ENCODE measurements at places on chromosomes 3 and 15.
A peak's percentile ranks its signal among the peaks of the same experiment; 100 is the strongest.

DNA sequence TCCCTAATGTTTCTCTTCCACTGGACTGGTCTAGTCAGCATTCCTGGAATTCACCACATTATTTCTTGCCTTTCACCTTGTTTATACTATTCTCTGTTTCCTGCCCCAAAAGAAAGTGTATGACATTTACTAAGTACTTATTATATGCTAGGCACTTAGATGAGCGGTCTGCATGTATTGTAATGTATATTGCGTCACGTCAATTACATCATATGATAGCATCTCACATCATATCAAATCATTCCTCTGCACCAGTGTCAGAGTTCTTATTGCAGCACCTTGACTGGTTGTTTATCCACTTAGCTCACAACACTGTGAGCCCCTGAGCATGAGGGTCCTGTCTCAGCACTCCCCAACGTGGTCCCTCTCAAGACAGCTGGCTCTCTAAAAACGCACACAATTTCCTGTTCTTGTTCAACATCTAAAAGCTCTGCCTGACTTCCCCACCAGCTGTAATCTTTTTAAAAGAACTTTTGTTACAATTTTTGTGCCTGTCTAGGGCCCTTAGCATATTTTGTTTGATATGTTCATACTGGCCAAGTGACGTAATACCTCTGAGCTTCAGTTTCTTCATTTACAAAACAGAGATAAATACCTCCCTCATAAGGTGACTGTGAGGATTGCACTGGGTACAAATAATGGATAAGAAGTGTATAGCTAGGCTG, 58.8 kb downstream of the ARHGAP31 start:
- peak; percentile 54 for DNase-seq

DNA sequence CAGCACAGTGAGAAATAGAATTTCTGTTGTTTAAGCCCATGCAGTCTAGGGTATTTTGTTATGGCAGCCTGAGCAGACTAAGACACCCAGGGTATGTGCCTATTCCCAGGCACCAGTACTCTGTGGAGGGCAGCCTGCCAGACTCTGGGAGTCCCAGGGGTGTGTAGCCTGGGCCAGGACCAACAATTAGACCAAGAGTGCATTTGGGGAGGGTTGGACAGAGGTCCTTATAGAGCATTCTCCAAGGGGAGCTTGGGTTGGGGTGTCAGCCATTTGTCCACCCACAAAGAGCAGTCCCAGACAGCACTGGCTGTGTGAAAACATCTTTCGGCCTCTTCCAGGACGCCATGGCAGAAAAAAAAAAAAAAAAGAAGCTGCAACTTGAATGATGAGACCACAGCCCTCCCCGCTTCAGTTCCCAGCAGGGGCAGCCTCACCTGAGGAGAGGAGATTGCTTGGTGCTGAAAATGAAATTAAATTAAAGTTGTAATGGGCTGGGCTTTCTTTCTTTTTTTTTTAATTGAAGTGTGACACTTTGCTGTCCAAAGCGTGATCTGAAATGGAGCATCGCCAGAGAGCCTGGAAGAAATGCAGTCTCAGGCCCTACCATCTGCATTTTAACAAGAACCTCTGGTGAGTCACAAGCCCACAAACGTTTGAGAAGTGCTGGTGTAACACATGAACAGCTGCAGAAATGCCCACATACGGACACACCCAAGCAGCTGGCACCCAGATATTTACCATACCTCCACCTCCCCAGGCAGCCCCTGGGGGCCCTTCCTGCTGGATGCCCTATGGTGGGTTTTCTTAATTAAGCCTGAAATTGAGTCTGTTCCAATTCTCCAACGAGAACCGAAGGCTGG, 21.3 kb upstream of the CAV3 start:
- DNase-seq, result no peak

DNA sequence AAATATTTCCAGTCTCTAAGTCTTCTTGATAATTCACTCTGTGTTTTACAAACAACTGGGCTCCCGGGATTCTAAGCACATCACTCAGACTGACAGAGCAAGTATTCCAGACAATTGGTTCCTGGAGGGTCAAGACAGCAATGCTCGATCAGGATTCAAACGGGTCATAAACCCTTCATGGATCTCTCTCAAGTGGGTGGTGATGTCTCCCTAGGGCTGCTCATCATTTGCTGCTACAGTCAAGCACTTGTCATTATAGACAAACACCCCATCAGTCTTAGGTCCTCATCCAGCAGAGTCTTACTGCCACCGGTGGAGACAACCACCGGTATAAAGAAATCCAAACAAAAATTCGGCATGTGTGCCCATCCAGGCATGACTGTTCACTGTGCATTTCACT, 921.1 kb downstream of the FHIT start:
- DNase-seq, result no peak

GRCh38 chr3:73378207-73378606, 246.5 kb downstream of the PDZRN3 start:
- no peak for DNase-seq

- no peak for DNase-seq
Observed at GRCh38 chr3:123285066-123285465, 83.3 kb downstream of the SEC22A start.

DNA sequence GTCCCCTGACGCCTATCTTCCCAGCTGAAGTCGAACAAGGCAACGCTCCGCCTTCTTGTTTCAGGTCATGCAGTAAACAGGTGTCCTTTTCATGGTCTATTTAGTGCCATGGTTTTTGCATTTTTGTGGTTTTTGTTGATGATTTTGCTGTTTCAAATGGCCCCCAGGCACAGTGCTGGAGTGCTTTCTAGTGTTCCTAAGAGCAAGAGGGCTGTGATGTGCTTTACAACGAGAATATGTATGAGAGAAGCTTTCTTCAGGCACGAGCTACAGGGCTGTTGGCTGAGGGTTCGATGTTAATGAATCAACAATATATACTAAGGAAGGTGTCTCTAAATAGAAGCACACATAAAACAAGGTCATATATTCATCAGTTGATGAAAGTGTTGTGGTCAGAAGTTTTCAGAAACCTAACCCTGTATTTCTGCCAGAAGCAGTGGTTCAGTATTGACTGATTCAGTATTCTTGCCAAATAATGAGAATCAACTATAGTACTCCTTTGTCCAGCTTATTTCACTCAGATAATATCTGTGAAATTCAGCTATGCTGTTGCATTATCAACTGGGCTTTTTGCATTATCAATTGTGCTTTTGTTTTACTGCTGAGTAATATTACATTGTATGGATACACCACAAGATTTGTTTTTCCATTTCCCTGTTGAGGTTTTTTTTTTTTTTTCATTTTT, 18.5 kb downstream of the LIMD1 start:
- no peak for DNase-seq

- no peak for DNase-seq
Observed at GRCh38 chr3:173938616-173939015, 541.1 kb downstream of the NLGN1 start.

GRCh38 chr15:95760508-95760907, 570.0 kb upstream of the NR2F2 start:
- DNase-seq, result peak; percentile 72

DNA sequence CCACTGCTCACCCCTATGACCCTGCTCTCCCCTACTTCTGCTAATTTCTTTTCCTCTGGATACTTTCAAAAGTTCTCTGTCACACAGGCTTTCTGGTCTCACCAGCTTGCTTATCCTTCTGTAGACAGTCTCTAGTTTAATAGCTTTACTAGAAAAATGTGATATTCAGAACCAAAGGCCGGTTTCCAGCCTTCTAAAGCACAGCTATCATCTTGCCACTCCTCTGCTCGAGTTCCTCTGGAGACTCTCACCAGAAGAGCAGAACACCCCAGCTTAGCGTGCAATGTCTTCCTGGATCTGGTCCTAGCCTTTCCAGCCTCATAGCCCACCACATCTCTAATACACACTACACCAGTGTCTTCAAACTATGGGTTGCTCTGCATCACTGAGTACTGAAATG, 1.8 kb upstream of the VPS8 start:
- DNase-seq, result no peak

DNA sequence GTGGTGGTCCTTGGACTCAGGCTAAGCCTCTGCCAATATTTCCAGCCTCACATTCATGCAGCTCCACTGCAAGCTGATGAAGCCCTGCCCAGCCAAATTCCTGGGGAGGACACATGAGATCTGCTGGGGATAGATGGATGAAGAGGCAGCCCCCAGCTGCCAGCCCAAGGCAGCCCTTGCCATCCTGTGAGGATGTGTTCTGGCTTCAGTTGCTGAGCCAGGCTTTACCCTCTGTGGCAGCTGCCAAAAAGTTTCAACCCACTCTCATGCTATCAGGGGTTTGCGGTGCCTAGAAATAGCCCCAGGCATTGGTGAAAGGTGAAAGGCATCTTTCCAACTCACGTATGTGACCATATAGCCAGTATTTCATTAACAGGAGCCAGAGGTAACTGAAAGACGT, 37.6 kb downstream of the C2CD4A start:
- DNase-seq, result no peak

DNA sequence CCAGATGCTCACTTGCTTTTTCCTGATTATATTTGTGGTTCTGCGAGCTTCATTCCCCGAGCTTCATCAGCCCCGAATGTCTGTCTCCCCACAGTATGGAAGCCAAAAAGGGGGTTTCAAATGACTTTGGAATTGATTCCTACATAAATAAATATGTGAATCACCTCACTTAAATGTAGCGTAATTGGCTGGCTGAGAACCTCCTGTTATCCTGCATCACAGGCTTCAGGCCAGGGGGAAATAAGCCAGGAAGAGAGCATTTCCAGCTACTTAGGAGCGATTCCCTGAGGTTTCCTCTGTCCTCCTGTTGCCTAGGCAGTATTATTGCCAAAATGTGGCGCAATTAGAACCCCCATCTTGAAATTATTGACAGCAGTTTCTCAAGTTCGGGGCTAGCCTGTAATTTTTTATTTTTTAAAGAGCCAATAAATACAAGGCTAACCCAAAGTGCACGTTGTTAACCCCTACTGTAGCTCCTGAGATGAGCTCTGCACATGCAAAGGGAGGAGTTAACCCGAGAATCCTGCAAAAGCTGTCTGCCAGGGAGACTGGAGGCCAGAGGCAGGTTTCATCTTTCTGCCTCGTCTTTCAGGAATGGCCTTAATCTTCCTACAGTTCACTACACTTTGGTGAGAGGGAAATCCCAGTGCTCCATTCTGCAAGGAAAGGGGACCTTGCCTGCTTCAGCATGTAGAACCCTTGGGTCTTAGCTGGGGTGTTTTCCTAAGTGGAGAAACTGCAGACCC, 148.2 kb downstream of the ADAMTS9 start:
- DNase-seq, result no peak

DNA sequence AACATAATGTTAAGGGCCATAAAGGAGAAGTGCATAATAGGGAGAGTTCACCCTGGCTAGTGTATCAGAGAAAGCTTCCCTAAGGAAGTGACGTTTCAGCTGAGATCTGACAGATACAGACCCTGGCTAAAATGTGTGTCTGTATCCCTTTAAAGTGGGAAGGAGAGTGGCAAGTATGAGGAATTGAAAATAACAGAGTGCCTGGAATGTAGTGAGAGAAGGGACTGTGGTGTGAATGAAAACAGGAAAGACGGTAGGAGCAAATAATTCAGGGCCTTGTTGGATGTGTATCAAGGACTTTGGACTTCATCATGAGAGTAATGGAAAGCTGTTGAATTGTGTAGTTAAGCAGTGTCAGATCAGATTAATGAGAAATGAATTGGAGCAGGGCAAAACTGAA, 30.5 kb downstream of the NEO1 start:
- DNase-seq, result no peak

GRCh38 chr3:124730129-124730940, at the start of gene UMPS:
UMPS (plus strand) TSS chr3:124730452; CDS start chr3:124730472, 20 bp downstream.
- DNase-seq, result peak; percentile 90

DNA sequence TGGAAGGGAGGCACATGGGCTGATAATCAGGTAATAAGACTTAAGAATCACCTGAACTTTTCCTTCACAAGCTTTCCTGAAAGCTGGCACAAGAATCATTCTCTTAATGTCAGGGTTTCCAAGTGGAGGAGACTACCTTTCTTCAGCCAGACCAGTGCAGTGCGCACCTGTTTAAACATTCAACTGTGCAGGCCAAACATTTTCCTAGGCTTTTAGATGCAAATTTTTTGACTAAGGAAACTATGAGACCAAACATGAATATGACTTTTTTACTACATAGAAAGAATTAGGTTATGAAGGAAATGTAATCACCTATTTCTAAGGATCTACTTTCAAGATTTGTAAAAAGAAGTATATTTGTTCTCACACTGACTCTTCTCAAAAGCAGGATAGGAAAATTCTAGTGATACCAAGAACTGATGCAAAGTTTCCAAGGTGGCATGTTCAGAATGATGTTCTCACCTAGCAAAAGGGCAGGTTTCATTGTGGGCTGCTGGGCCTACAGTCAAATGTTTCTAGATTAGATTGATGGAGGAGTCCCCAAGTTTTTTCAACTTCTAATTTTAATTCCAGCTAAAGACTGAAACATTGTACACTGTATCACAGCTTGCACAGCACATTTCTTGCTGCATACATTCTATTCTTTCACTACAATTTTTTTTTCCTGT, 339.1 kb downstream of the TIGIT start:
- no peak for DNase-seq

DNA sequence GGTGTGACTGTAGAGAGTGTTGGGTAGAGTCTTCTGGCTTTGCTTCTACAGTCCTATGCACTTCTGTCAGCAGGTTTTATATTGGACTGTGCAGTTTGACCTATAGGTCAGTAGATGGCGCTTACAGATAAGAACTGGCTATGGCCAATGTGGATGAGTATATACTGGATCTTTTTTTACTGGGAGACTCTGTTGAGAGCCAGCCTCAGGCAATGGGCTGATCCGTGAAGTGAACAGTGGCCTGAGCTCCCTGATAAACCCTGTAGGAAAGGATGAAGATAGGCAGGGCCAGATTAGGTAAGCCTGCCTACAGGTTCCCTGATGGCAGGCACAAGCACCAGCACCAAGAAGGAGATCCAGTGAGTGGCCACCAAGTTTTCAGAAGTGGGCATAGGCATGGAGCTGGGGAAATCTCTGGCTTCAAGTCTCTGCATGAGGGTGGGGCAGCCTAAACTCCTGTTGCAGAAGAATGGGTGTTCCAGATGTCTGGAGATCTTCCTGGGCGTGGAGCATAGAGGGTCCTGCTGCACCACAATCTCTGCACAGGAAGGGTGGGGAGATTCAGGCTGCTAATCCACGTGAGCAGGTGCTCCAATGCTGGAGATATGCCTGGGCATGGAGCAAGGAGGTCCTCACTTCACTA, 326.0 kb upstream of the SGO1 start:
- DNase-seq, result peak; percentile 83

DNA sequence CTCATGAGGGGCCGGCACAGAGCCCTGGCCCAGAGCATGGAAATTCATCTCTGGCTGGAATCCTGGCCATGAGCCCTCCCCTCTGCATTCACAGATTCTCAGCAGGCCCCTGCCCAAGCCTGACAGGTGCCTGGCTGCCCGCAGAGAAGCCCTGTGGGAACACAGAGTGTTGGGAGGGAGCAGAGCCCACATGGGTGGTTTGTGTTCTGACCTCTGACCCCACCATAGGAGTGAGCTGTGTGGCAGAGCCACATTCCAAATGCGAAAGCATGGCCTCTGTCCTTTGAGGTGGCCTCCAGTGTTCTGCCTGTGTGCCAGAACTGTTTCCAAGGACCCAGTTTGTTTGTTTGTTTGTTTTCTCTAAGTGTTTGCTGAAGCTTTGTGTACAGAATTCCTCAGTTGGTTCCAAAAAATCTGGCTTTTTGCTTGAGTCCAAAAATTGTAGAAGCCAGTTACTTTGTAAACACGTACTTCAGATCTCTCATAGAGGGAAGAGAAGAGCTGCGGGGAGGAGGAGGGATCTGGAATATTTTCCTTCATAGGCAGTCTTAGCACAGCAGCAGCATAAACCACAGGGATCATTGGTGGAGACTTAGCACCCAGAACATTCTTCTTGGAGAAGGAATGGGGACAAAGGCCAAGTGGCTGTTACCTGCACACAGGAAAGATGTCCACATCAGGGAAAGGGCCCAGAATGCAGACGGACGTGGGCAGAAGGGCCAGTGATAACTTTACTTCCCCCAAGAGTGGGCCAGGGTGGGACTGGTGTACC, 36.0 kb downstream of the GRAMD2A start:
- no peak for DNase-seq

GRCh38 chr15:29686079-29686425, 136.2 kb downstream of the TJP1 start:
- DNase-seq, result no peak

Data from GM23338 (cell line).